ENCODE measurements at places on chromosomes 2 and 18.

- DNase-seq, result peak; percentile 73
These were observed 25.0 kb downstream of the DCDC2C start for GRCh38 chr2:3728104-3729054.

- no peak for DNase-seq
These were observed 95.5 kb downstream of the C2orf74 start for GRCh38 chr2:61257446-61257845.

GRCh38 chr2:106137731-106138521 is 56.2 kb downstream of the UXS1 start:
- no peak for DNase-seq

DNA sequence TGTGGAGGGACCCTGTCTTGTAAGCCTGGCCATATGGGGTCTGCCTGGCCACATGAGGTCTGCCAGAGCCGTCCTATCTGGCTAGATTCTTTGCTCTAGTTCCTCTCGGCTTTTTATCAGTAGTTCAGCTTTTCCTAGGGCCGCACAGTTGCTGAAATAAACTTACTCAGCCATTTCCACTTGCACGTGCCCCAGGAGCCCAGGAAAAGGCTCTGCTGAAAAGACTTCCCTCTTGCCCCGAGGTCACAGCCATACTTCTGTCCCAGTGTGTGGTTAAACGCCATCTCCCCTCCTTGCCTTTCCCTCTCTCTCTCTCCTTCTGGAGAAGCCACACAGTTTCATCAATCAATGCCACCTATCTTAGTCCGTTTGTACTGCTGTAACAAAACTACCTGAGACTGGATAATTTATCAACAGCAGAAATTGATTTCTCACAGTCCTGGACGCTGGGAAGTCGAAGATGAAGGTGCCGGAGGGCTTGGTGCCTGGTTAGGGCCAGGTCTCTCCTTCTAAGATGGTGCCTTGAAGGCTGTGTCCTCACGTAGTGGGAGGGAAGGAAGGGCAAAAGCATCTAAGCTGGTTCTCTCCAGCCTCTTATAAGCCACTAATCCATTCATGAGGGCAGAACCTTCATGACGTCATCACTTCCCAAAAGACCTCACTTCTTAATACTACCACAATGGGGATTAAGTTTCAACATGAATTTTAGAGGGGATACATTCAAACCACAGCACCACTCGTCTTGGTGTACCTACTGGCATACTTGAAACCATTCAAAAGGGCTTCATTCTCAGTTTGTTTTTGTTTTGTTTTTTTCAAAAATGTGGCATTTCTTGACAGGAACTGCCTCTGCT is 11.2 kb upstream of the GALM start:
- peak; percentile 86 for DNase-seq

GRCh38 chr2:235564066-235564465 is 70.2 kb downstream of the AGAP1 start:
- no peak for DNase-seq

- no peak for DNase-seq
These were observed 467.2 kb downstream of the SPAG16 start for GRCh38 chr2:213751446-213751845.

DNA sequence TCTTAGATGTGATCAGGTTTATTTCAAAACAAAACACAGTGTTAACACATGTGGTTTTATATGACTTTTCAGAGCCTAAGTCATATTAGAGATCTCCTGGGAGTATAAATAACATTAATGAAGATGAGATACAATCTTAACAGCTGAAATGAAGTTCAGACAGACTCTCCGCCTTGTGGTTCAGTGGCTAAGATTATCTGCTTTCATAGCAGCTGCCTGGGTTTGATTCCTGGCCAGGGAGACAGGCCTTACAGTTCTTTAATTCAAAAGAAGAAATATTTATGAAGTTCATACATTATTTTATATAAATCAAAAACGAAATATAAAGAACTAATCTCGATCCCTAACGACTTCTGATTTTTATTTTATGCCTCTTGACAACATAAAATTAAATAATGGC is 35.2 kb upstream of the TTC32 start:
- DNase-seq, result peak; percentile 35

DNA sequence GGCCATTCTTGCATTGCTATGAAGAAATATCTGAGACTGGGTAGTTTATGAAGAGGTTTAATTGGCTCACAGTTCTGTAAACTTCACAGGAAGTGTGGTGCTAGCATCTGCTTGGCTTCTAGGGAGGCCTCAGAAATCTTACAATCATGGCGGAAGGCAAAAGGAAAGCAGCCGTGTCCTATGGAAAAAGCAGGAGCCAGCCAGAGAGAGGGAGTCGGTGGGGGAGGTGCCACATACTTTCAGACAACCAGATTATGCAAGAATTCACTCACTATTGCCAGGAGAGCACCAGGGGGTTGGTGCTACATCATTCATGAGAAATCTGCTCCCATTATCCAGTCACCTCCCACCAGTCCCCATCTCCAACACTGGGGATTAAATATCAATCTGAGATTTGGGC is 64.1 kb downstream of the CPS1 start:
- DNase-seq, result no peak

DNA sequence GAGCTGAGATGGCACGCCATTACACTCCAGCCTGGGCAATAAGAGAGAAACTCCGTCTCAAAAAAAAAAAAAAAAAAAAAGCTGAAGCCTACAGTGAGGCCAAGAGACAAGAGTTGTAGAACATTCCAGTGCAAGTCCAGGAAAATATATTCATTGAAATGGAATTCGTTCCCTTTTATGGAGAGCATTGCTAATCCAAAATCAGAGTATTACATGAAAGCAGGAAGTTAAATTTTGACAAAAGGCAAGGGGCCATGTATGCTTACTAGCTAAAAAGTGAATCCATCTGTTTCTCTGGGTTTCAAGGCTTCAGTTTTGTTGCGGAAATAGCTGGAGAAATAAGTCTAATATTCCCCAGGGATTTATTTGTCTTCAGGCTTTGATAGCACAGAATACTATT is 471.7 kb downstream of the THSD7B start:
- DNase-seq, result no peak

- DNase-seq, result peak; percentile 96
These were observed 20.3 kb upstream of the DNMT3A start for GRCh38 chr2:25362049-25362433.

DNA sequence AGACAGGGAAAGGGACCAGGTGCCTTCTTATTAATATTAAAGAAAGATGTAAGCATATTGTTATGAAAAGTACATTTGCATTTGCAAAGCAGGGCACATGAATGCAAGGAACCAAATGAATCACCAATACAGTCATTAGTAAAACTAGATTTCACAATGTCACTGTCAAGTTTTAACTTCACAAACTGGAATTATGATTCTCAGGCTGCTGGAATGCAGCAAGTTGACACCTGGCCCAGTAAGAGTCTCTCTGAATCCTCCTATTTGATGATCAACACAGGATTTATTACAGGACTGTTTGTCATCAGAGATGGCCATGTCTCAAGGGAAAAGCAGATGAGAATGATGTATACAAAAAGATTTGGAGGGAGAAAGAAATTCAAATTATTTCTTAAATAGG is 72.9 kb upstream of the STK39 start:
- no peak for DNase-seq

DNA sequence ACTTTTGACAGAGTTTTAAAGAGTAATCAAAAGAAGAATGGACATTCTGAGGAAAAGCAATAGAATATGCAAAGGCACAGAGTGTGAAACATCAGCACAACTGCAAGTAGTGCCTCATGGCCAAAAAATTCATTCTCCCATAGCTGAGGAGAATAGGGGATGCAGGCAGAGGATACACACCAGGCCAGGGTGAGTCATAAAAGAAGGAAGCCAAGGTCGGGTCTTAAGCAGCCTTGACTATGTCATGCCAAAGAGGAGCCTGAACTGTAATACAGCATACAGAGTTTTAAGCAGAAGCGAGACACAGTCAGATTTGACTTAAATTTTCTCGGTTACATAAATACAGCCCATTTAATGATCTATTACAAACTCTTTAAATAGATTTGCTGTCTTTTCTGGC is 165.0 kb downstream of the LNPK start:
- DNase-seq, result no peak

DNA sequence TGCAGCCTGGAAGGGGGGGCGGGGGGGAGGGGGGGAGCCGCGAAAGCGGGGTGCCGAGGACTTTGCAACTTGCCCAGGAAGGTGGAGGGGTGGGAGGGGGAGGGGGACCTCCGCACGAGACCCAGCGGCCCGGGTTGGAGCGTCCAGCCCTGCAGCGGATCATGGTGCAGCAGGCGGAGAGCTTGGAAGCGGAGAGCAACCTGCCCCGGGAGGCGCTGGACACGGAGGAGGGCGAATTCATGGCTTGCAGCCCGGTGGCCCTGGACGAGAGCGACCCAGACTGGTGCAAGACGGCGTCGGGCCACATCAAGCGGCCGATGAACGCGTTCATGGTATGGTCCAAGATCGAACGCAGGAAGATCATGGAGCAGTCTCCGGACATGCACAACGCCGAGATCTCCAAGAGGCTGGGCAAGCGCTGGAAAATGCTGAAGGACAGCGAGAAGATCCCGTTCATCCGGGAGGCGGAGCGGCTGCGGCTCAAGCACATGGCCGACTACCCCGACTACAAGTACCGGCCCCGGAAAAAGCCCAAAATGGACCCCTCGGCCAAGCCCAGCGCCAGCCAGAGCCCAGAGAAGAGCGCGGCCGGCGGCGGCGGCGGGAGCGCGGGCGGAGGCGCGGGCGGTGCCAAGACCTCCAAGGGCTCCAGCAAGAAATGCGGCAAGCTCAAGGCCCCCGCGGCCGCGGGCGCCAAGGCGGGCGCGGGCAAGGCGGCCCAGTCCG is 540 bp downstream of the SOX11 start:
- no peak for DNase-seq
